ENCODE measurements at places on chromosomes 1 and 21.

DNA sequence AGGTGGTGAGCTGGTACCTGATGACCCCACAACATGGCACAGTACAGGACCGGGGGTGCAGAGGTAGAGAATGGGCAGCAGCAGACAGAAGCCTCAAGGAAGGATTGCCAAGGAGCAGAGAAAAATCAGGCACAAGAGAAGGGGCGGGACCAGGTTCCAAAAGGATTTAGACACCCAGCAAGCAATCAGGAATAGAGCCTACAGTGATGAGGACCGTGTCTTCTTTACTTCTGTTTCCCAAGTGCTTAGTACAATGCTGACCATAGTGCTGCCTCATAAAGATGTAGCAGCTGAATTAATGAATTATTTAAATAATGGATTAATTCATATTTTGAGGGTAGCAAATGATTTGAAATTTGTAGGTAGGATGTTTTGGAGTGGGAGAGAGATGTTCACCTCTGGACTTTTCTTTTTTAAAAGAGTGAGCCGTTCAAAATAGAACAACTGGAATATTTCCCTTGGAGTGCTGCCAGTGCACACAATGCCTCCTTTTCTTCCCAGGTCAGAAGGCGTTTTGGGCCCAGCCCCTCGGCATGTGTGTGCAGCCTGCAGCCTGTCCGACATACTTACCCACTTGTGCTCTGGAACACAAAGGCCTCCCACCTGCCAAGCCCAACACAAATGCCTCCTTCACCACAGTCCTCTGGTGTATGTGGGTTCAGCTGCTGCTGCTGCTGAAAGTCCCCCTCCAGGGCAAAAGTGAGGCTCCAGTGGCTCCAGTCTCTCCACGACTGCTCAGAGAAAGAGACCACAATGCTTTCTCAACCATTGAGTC lies 19.6 kb downstream of the KANK4 start:
- DNase-seq = no peak

GRCh38 chr1:44557778-44558177 lies 116.5 kb downstream of the TMEM53 start:
- no peak for DNase-seq

DNA sequence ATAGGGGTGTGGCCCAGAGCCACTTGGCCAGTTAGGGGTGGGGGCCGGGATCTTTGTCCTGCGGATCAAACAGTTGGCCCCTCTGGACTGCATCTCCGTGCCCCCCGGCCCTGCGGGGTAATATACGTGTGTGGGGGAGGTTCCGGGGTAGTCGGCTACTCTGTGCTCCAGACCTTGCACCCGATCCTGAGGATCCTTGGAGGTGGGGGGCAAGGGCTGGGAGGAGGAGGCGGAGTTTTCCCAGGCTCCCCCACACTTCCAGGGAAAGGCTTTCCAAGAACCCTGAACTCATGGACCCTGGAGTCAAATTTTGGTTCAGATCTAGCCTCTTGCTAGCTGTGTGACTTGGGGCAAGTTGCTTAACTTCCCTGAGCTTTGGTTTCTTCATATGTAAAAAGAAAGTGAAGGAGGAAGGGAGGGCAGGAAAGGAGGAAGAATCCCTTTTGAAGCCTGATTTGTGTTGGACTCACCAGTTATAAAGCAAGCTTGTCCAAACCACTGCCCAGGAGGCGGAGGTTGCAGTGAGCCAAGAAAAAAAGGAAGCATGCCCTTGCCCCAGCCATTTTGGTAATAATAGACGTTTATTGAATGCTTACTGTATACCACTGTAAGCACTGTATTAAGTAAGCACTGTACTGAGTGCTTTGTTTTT lies 686 bp downstream of the MIIP start:
- DNase-seq = no peak

GRCh38 chr1:41158147-41158875 lies 83.8 kb downstream of the SCMH1 start:
- DNase-seq = no peak

GRCh38 chr1:237664348-237664747 lies 226.4 kb downstream of the ZP4 start:
- DNase-seq = no peak

DNA sequence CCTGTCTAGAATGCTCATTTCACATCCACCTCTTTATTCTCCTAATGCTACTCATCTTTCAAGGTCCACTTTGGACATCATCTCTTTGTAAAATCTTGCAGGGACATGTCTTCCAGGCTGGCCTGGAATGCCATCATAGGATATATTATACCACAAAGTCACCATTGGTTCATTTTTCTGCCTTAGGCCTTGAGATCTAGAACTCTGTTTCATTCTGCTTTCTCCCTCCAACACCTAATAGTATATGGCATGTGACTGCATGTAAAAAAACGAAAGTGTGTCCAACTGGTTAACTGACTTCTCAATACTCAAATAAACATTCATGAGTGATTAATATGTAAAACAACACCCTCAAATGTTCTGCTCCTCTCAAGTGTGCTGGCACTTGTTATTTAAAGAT lies 84.1 kb downstream of the RGS2 start:
- no peak for DNase-seq

- DNase-seq = no peak
These were observed 4.0 kb downstream of the PGLYRP4 start for GRCh38 chr1:153344718-153345025.

DNA sequence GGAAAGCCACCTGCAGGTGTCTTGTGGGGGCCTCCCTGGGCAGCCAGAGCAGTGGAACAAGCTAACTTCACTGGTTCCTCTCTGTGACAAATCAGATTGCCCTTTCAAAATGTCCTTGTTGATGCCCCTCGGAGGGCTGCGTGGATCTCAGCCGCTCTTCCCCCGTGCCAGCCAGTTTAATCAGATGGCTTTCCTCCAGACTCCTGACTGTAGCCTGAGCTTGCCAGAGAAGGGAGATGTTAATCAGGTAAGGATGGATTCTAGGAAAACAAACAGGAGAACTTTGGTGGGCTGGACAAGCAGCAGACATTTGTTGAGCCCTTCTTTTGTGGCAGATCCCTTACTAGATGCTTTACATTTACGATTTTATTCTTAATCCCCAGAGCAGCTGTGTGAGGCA lies 88.2 kb downstream of the DMRTA2 start:
- DNase-seq = no peak

DNA sequence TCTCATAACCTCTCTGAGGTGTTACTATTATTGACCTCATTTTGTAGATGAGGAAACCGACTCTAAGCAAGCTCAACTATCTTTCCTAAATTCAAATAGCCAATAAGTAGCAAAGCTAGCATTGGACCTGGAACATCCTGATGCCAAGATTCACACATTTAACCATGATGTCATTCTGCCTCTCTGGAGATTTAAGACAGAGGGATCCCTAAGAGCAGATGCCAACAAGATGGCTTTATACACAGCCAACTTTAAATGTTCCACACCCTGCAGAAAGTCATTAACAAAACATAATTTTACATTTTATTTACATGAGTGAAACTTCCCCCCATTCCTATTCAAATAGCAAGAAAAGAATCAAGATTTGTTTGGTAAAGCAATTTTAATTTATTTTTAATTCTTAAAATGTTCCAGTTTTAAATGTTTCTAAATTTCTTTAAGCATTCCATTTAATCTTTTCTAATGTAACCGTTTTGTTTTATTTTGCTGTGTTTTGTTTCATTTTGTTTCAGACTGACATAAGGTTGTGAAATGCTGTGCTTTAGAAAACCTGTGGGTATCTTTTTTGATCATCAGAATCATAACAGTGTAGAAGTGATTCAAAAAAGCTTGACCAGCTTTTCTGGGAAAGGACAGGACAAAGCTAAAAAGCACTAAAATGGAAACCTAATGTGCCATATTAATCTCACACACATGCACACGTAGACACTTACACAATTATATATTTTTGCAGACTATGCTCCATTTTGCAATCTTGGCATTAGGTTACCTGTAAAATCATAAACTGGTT lies 7.6 kb upstream of the VAV3 start:
- no peak for DNase-seq

DNA sequence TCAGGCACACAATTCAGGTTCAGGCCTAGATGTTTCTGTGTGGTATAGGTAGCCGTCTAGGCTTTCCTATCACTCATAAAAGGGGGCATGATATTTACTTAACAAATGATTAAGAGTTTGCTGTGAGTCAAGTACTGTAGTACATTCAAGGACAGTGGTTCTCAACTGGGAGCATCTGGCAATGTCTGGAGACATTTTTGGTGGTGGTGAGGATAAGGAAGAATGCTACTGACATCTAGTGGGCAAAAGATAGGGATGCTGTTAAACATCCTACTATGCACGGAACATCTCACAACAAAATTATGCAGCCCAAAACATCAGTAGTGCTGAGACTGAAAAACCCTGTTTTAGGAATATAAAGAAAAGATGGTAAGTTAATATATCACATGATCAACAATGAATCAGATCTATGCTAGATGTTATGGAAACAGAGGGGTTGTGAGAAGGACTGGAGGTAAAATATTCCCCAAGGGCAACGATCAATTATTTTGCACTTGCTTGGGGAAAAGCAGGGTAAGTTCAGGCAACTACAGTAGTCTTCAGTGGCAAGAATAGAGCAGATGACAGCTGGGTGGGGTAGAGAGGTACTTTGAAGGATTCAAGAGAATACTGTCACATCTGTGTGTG lies 4.9 kb downstream of the DNTTIP2 start:
- no peak for DNase-seq

DNA sequence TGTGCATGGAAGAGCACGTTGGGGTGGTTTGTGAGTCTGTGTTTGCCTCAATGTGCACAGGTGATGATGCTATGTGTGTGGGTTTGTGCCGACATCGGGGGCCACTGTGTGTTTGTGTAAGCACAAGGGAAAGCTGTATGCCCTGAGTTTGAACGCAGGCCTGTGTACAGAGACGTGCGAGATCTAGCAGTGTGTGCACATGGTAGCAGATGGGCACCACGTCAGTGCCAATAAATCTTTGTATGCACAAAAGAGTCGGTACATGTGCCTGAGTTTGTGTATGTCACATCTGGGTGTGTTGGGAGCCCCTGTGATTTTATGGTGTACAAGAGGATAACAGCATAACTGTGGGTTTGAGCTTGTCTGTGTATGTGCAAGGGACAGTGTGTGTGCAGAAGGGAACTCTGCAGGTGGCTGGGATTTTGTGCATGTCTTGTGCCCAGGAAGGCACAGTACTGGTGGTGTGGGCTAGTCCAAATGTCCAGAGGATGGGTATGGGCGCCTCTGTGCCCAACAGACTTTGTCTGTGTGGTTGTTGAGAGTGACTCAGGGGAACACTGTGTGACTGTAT lies 32.0 kb upstream of the WASF2 start:
- peak; percentile 13 for DNase-seq

- DNase-seq = no peak
These were observed 17.1 kb upstream of the PINK1 start for GRCh38 chr1:20615946-20616846.

- no peak for DNase-seq
These were observed 44.6 kb upstream of the MPZL1 start for GRCh38 chr1:167676916-167677848.

GRCh38 chr1:186577216-186577615 lies 103.0 kb downstream of the PTGS2 start:
- DNase-seq = no peak

GRCh38 chr1:109864047-109864822 lies 46.4 kb upstream of the CSF1 start:
- no peak for DNase-seq

- no peak for DNase-seq
These were observed 3.9 kb upstream of the NHLH1 start for GRCh38 chr1:160363010-160363409.

DNA sequence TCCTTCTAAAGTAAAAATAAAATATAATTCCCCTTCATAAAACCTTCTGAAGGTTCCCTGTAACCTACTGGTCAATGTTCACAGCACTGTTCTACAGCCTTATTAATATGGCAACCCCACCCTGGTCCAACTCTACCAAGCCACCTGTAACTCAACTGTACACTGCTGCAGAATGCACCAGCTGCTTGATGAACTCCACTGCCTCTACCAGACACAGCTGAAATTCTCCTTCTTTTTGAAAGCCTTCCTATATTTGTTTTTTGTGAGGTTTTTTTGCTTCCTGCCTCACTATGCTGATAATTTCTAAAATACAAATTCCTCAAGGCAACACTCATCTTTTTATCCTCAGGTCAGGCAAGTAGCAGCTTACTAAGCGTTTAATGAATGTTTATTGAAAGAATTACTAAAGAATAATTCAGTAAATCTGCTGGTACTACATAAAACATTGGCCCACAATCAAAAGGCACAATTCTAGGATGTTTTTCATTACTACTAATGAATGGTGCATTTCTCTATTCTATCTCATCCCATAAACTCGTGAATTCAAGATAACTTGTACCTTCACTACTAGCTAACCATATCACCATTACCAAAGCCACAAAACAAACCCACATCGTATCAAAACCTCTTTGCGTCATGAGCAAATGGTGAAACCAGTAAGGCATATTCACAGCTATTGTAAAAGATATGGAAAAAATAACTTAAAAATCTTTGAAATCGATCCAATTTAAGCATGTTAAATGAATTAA lies 2.4 kb downstream of the SSX2IP start:
- DNase-seq = no peak

DNA sequence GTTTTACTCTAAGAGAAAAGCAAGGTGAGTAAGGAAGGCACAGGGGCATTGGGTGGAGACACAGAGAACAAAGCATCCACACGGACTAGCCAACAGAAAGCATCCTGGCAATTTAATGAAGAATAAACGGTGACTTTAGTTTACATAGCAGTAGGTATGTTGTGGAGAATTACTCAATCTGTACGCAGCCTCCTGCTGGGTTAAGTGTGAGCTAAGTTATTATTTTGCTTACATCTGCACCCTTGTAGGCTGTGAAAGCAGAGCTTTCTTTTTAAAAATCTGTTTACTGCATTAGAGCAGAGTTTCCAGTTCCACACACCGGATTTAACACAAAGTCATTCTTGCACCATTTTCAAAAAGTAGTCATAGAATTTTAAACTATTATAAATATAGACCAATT lies 144.5 kb downstream of the AKT3 start:
- no peak for DNase-seq

GRCh38 chr1:109807822-109808680 lies 44.3 kb upstream of the EPS8L3 start:
- DNase-seq = no peak

DNA sequence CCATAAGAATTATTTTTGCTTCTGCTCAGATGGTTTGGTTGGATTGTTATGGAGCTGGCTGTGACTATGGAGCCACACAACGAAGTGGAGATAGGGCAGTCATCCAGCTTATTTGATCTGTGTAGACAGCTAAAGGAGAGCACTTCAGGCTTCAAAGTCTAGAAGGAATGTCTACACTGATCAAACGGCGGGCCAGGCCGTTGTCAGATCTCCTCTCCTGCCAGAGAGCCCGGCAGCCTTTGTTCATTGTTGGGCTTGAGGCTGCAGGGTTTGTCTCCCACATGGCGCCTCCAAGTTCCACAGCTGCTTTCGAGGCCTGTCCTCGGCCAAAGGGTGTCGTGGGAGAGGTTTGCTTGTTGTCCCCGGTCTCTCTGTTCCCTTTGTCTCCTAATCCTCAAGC lies 2.8 kb upstream of the STMN1 start:
- DNase-seq = no peak

DNA sequence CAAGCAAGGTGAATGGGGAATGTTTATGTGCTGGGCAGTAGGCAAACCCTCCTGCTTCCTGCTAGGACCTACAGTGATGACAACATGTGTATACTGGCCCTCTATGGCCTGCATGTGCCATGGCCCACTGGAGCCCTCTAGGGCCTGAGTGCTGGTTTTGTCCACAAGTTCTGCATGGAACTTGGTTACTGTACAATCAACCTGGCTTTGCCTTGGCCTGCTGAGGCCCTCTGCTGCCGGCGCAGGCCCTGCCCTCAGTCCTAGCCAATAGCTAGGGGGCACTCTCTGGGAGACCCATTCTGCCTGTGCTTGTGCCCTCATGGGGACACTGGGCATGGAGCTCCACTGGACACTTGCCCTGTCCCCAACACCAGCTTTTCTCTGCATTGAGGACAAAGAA lies 138.6 kb upstream of the NGF start:
- no peak for DNase-seq

All from activated CD4-positive, alpha-beta T cell treated with anti-CD3 and anti-CD28 coated beads, Interleukin-2, amount 50 U/mL, for 1 hour (primary cell).